ENCODE measurements at places on chromosomes 4 and X. TPM values are rescaled to one million over a fixed set of nuclear protein-coding genes. Genes with fewer than 3 reads are reported as not detected.

DNA sequence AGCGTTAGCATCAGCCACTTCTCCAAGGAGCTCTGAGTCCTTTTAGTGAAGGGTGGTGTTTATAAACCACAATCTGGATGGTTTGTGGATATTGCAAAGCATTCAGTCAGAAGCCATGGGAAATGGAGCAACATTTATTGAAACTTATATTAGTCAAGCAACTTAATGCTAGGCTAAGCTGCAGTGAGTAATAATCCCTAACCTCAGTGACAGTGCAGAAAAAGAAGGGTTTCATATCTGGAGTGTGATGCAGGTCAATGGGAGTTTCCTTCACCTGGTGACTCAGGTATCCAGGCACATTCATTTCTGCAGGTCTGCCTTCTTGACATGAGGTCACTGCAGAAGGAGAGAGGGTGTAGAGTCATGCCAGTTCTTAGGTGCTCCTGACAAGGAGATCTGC, 10.4 kb upstream of the DRD5 start:
- DNase-seq = no peak

The ALB gene
- total RNA-seq = 7.3 TPM

DNA sequence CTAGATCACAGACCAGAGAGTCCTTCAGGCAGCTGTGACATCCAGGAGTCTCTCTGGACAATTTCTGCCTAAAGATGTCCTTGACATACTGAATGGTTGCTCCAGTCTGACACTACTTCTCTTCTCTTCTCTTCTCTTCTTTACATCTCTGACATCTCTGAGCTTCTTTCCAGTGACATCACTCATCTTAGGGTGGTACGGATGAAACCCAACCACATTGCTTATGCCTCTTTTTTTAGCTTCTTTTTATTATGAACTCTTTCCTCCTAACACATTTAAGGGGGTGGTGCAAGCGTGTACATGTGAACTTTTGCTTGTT, 39.4 kb upstream of the IRF2 start:
- DNase-seq = no peak

The USP51 gene
- 7.5 TPM for total RNA-seq
